ENCODE measurements at places on chromosomes 11 and 22.

- no peak for DNase-seq
These were observed 776 bp downstream of the DGCR6 start for GRCh38 chr22:18906896-18907295.

- DNase-seq = peak; percentile 15
These were observed 1236.4 kb downstream of the FAM181B start for GRCh38 chr11:81497202-81497804.

- DNase-seq = peak; percentile 46
These were observed 141.1 kb downstream of the RCN1 start for GRCh38 chr11:32231909-32232493.

DNA sequence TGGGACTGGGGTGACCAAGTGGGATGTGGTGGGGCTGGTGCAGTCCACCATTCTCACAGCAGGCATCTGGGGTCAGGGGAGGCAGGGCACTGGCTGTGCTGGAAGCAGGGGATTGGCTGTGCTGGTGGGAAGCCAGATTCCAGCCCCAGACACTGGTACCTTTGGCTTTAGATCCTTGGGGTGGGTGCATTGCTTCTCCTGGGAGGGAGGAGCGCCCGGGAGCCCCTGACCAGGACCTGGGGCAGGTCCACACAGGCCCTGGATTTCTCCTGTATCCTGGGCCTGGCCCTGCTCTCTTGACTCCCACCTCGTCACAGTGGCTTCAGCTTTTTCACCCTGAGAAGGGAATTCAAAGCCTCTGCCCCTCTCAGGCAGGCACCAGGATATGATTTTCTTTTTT lies 38.5 kb downstream of the ST3GAL4 start:
- DNase-seq = no peak

- peak; percentile 38 for DNase-seq
These were observed 720 bp downstream of the PACS1 start for GRCh38 chr11:66070604-66071380.

- DNase-seq = no peak
These were observed 89.8 kb downstream of the DBX1 start for GRCh38 chr11:20070459-20070858.

GRCh38 chr11:118912742-118913410 lies 12.8 kb downstream of the BCL9L start:
- no peak for DNase-seq

- peak; percentile 40 for DNase-seq
These were observed 32.3 kb downstream of the ARVCF start for GRCh38 chr22:19984201-19984753.

GRCh38 chr11:117185736-117186430 lies 7.3 kb downstream of the SIDT2 start:
- no peak for DNase-seq

DNA sequence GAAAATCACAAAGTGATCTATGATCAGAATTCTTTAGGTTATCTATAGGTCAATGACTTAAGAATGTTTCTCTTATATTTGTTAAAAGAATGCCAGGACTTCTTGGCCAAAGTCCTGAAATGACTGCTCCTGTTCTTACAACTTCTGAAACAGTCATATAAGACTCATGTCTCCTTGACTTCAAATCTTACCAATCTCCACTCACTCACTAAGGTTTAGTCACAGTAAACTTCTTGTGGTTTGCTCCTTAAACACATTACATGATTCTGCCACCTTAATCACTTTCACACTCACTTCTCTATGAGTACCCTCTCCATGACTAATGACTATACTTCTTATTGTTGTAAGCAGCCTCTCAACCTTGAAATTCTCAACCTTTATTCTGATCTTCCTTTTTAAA lies 648.7 kb upstream of the CCDC179 start:
- DNase-seq = no peak

DNA sequence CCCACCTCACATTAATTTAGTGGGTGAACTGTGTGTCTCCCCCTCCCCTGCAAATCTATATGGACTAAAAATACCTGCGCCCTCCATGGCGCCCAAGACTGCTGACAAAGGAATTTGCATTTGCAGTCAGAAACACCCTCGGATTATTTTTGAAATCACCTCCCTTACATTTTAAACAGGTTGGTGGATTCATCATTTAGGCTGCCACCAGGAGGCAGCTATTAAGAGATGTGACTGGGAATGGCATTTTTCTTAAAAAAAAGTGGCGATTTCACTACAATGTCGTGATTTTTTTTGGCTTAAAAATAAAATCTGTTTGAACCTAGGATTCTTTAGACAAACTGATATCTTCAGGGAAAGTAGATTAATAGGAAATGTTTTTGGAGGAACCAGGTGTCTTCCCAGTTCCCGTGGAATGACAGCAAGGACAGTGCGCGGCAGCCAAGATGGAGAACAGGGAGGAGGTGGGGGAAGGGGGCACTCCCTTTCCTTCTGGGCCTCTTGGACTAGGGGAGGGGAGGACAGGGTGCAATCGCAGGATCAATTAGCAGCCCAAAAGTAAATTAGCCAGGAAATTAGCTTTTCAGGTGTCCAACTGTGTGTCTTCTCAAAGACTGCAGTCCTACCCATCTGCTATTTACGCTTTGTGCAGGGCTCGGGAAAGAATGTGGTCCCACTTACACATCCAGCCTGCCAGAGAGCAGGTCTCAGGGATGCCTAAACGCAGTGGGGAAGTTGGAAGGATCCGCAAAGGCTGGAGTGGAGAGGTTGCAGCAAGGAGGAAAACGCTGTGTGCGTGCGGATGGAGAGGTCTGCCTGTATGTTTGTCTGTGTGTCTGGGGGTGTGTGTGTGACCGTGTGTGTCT lies 496.4 kb downstream of the NTM start:
- no peak for DNase-seq

GRCh38 chr11:76329084-76329648 lies 51.8 kb downstream of the THAP12 start:
- DNase-seq = no peak

- no peak for DNase-seq
These were observed 194.0 kb downstream of the FAM181B start for GRCh38 chr11:82539669-82540068.

DNA sequence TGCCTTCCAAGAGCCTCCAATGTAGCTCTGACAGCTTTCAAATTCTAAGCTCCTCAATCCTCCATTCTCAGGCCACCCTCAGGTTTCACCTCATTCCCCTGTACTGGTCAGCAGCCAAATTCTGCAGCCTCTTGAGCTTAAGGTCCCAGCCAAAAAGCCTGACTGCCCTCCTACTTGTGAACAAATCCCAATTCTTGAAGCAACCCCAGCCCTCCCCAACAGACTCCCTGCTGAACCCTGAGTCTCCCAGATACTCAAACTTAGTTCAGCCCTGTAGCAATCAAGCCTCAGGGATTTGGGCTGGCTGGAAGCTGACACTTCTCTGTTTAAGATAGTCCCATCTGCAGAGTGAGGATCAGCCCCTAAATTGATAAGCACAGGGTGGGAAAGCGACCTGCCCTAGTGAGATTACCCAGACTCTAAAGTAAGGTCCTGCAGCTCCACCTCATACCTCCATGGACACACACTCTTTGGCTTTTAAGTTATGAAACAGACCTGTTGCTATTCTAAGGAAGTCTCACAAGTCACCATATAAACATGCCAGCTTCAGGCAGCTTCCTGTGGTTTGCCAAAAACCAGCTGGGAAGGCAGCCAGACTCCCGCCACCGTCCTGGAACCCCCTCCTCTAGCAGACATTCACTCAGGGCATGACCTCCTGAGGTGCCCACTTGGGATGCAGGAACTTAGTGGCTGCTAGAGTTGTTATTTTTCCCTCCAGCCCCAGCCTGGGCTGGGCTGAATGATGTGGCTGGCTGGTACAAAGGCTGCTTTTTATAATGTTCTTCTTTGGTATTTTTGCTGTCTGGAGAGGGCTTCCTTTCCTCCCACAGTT lies 82.5 kb upstream of the PICALM start:
- no peak for DNase-seq

DNA sequence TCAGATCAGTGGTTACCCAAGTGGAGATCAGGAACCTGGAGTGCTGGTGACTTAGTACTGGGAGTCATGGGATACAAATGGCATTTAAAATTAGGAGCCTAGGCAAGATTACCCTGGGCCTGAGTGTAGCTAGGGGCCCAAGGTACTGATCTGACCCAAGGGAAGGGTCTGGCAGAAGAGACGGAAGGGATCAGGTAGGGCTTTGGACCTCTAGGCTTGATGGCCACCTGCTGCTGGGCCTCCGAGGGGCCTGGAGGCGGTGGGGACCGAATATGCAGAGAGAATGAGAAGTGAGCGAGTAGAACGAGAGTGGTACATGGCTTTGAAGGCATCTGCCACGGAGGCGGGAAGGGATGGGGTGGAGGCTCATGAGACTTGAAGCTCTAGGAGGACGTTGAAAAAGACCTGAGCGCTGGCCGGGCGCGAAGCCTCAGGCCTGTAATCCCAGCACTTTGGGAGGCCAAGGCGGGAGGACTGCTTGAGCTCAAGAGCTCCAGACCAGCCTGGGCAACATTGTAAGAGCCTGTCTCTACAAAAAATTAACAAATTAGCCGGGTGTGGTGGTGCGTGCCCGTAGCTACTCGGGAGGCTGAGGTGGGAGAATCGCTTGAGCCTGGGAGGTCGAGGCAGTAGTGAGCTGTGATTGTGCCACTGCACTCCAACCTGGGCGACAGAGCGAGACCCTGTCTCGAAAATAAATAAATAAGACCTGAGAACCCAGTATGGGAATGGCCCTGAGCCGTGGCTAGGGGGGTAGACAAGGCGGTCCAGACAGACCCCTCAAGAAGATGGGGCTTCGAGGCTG lies 563 bp upstream of the PPIL2 start:
- DNase-seq = no peak

DNA sequence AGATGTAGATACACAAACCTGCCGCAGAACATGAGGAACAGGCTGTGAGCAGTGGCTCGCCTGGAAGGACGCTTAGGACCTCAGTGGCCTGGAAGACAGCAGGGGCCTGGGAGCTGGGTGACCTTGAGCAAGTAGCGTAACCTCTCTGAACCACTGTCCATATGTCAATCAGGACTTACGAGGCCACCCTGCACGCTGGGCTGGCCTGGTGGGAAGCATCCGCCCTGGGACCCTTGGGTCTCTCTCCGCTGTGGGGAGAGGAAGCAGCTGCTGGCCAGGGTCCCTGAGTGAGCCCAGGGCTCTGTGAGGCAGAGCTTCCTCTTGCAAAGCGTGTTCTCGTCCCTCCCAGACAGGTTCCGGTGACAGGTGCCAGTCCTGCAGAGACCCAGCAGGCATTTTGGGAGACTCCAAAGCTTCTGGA lies 14.0 kb upstream of the EHD1 start:
- no peak for DNase-seq

DNA sequence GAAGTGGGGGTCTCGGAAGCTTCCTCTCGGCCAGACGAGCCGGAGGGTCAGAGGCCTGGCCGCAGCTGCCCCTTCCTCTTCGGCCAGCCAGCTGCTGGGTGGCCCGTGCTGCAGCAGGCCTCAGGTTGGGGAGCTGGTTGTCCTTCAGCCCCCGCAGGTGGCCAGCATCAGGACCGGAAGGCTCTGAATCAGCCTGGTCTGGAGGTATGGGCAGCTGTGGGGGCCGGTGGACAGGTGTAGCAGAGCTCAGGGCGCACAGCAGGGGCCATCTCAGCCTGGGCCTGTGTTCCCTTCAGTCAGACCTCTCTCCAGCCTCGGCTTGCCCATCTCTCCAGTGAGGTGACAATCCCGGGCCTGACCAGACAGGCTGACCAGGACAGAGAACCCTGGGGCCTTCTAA lies 13.9 kb upstream of the TBX1 start:
- DNase-seq = no peak

- no peak for DNase-seq
These were observed 6.5 kb downstream of the LMO1 start for GRCh38 chr11:8257003-8257664.

DNA sequence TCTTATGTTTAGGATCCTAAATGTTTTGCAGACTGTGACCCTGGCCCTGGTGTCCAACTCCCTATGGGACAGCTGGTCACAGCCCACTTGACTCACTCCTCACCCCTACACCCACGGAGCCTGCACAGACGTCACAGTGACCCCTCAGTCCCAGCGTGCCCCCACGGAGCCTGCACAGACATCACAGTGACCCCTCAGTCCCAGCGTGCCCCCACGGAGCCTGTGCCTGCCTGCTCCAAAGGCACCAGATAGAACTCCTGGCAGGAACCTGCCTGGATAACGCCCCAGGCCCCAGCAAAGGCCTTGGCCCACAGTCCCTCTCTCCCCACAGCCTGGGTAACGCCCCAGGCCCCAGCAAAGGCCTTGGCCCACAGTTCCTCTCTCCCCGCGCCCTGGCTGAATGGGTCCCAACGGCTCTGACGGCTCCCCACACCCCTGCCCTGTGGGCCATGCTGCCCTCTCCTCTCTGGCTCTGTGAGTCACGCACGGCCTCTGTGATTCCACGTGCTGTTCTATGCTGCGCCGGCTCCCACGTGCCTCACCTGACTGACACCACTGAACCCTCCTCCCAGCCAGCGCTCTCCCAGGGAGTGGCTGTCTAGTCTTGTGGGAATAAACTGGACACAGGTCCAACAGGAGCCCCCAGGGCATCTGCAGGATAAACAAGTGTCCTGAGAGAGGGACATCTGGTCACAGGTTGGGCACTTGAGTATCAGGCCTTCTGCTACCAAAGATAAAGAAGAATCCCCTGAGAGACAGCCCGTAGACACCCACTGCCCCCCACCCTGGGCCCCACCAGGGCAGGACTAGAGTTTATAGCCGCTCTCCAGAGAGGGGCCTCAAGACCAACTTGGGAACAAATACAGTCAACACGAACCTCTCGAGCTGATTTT lies 250.3 kb downstream of the BRD1 start:
- no peak for DNase-seq

- DNase-seq = peak; percentile 52
These were observed 1.1 kb downstream of the FCHSD2 start for GRCh38 chr11:73141031-73141308.

DNA sequence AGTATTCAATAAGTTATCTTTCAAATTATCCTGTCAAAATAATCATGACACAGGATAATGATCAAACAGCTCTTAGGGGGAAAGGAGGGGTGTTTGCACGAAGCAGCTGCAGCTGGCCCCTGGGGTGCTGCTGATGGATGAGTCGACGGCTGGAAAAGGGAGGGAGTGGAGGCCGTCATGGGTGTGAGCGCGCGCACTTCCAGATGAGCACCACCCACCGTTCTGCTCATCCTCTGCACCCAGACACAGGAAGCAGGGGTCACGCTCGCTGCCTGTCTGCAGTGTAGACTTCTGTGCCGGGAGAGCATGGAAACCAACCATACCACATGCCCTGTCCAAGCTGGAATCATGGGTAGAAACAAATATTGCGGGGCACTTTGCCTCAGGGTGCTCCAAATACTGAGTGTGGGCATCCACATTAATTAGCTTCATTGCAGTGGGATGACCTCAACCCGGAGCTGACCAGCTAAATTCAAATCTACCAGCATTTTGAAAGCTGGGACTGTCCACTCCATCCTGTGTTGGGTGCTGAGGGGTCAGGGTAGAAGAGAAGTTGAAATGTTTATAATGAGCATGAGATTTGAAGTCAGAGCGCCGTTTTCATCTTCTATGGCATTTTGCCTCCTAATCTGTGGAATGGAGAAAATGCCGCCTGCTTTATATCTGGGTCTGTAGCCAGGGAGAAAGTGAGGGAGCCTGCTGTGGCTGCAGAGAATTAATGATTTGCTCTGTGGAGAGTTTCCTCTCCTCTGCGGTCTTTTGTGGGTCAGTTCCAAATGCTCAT lies 802.4 kb downstream of the TBC1D22A start:
- no peak for DNase-seq

GRCh38 chr22:44668886-44669521 lies 33.0 kb upstream of the PRR5 start:
- no peak for DNase-seq

GRCh38 chr11:75721852-75722668 lies 4.4 kb downstream of the MOGAT2 start:
- DNase-seq = no peak

Measured in activated CD4-positive, alpha-beta T cell treated with anti-CD3 and anti-CD28 coated beads for 48 hours (primary cell).